SJSA1 (cell line): ENCODE measurements at places on chromosomes 5 and 9. TPM values are rescaled to one million over a fixed set of nuclear protein-coding genes. Genes with fewer than 3 reads are reported as not detected.

DNA sequence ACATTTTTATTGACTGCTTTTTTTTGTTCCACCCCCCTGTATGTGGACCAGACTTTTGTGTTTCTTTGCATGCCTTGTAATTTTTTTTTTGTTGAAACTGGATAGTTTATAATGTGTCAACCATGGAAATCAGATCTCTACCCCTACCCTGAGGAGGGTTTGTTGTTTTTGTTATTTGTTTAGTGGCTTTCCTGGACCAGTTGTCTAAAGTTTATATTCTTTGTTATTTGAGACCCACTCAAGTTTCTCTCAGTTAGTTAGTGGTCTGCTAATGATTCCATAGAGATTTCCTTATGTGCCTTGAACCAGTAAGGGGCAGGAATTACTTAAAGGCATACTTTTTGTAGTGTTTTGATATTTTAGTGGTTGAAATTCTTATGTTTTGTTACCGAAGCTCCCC is 41.1 kb downstream of the GCNT1 start:
- DNase-seq: no peak

DNA sequence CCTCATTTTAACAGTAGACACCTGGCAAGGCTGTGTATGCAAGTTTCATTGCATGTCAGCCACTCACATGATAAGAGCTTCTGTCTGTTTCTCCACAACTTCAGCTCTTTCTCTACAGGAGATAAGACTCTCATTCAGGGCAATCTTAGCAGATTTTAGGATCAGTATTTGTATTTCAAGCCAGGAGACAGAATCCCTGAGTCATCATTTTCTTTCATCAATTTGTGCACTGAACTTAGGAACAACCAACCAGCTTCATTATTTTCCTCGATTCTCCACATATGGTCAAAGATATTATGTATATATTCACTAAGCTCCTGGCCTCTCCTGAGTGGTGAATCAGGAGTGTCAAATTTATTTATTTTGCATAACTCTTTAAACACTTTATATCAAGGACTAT is 181.8 kb upstream of the CCNH start:
- DNase-seq: no peak

- no peak for DNase-seq
Measured at GRCh38 chr5:58454025-58454424, 5.9 kb downstream of the PLK2 start.

DNA sequence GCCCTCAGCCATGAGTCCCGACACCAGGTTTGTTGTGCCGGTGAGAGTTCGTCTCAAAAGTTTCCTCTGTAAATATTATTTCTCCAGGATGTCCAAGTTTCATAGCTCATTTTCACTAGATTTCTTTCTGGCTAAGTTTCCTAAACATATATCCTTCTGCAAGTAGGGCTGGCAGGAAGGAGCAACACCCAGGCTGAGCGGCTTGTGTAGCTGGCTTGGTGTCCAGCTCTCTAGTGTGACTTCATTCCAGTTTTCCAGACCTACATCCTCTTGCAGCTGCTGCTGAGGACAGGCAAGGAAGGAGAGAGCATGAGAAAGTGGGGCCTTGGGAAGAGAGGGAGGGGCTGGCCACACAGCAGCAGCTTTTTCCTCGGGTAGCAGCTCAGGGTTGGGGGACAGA is 80.3 kb downstream of the FGF1 start:
- DNase-seq: no peak

GRCh38 chr5:173281910-173282309 is 46.3 kb downstream of the STC2 start:
- no peak for DNase-seq

GRCh38 chr5:148465381-148466235 is 81.8 kb downstream of the FBXO38 start:
- DNase-seq: no peak

GRCh38 chr5:91472631-91473030 is 89.5 kb upstream of the ARRDC3 start:
- no peak for DNase-seq

DNA sequence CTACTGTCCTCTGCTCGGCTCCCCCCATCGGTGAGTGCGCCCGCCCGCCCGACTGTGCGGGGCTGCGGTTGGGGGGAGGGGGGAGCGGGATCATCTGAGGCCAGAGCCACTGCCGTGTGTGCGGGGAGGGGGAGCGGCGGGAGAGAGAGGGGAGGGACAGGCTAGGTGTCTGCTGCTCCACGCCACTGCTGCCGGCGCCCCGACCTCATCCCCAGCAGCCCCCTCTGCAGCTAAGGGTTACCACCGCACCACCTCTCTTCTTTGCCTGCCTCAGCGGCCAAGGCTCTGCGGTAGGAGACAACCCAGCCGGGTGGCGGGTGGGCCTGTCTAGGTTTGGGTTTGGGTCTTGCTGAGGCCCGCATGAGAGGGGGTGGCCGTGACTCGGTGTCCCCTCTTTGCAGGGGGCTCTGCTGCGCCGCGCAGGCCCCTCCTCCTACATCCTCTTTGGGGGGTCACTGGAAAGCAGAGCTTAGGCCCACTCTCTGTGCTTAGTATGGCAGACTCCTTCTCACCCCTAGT is 670 bp upstream of the PURA start:
- DNase-seq: peak; percentile 55

Gene CNTFR
- total RNA-seq: not detected in 2 replicates

Gene PCDHA7
- 0.03 TPM in 1 of 2 replicates, not detected in the other for total RNA-seq

Gene GPX3
- 10.5 and 12.2 TPM in 2 replicates for total RNA-seq
